Fibroblast of skin of back (primary cell): ENCODE measurements at places on chromosomes 11 and 22.

GRCh38 chr11:4072668-4073285 is 21.8 kb upstream of the RRM1 start:
- peak; percentile 74 for DNase-seq

GRCh38 chr11:118111019-118111743 is 24.4 kb upstream of the SMIM35 start:
- no peak for DNase-seq

DNA sequence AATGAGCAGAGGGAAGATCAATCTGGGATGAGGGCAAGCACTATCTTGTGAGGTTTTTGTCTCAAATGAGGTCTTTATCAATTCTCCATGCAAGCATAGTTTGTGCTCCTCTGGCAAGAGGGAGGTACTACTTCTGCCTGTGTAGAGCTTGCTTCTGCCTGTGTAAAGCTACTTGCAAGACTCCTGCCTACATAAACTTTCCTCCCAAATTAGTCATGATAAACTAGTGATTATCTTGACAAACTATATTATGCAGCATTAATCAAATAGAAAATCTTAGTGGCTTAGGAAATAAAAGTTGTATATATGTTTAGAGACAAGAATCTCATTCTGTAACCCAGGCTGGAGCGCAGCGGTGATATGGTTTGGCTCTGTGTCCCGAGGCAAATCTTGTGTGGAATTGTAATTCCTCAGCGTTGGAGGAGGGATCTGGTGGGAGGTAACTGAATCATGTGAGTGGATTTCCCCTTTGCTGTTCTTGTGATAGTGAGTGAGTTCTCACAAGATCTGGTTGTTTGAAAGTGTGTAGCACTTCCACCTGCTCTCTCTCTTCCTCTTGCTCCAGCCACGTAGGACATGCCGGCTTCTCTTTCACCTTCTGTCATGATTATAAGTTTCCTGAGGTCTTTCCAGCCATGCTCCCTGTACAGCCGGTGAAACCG is 8.0 kb upstream of the MMP10 start:
- DNase-seq: no peak

GRCh38 chr11:68677432-68677831 is 6.9 kb upstream of the GAL start:
- DNase-seq: peak; percentile 82

DNA sequence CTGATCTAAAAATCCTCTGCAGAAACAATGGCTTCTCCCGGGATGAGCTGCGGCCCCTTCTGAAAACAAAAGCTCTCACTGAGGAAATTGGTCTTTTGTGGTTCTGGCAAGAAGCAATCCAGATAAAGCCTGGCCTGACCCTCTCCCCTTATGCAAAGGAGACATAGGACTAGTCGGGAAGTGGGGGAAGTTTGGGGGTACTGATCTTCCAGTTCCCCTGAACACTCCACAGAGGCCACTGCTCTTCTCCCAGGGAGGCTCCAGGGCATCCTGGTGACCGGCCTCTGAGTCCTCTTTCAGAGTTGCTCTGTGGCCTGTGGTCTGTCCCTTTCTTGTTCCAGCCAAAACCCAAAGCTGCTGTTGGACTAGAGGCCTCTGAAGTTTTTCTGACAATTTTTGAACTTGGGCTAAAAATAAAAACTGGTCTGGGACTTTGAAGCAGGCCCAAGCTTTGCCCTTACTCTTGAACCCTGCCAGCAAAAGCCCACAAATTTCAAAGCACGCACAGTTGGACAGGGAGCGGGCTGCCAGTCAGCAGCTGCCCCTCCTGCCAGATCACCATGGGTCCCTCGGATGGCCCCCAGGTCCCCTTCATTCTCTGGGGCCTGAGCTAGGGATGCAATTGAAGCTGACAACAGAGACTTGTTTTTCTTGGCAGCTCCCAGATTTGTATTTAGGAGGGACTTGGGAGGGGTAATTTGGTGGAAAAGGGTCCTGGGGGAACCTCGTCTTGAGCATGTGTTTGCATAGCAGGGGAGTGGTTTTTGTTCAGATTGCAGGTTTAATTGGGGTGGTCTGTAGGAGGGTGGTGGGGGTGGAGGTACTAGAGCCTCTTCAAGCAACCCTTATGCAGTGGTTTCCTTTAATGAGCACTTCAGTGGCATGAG is 381.6 kb upstream of the CADM1 start:
- no peak for DNase-seq

- no peak for DNase-seq
Observed at GRCh38 chr11:72737336-72737735, 14.9 kb downstream of the ARAP1 start.

DNA sequence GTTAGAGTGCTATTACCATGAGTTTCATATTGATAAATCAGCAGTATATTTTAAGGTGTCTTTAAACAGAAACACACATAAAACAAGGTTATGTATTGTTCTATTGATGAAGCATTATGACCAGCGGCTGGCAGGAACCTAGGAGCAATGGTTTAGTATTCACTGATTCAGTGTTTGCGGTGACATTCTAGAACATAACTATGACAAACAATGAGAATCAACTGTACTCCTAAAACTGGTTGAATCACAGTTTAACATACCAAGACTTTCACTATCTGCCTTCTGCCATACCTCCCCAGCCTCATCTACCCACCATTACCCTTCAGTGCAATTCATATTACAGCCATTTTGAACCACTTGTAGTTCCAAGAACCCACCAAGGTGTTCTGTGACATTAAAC is 8.8 kb downstream of the HOATZ start:
- no peak for DNase-seq

GRCh38 chr11:24206030-24206429 is 290.8 kb upstream of the LUZP2 start:
- no peak for DNase-seq

DNA sequence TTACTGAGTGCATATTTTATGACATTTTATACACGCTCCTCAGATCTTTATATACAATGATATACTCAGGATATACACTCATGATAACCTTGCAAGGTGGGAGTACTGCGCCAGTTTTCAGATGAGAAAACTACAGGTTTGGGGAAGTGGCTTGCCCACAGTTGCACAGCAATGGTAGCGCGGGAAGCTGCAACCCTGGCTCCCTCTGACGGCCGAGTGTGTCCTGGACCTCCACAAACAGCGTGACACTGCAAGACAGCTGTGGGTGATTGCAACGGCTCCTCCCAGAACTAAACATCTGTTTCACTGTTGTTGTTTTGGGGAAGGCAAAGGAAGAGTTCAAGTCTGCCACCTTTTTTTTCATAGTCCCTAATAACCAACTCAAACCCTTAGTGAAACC is 47.0 kb downstream of the PACSIN2 start:
- DNase-seq: peak; percentile 33

GRCh38 chr11:119222308-119222707 is 16.2 kb downstream of the CBL start:
- DNase-seq: peak; percentile 43

- no peak for DNase-seq
Observed at GRCh38 chr11:68993546-68993945, 12.8 kb upstream of the MRGPRD start.

- DNase-seq: no peak
Observed at GRCh38 chr11:63804259-63804658, 9.0 kb upstream of the SPINDOC start.

- peak; percentile 64 for DNase-seq
Observed at GRCh38 chr22:42969348-42969975, 45.5 kb downstream of the PACSIN2 start.

- DNase-seq: no peak
Observed at GRCh38 chr11:106275151-106275550, 197.7 kb downstream of the AASDHPPT start.

DNA sequence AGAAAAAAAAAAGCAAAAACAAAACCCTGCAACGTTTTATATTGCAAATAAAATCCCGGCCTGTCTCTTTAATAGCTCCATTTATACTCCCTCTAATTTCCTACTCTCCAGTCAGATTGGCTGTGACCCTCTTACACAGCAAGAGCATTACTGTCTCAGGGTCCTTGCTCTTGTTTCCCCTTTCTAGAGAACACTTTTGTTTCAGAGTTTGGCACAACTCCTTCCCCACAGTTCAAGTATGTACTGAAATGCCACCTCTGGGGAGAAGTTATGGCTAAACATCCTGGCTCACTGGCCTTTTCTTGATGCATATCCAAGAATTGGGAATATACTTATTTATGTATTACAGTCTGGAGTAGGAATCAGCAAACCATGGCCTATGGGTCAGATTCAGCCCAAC is 2.6 kb downstream of the CASP12 start:
- no peak for DNase-seq

DNA sequence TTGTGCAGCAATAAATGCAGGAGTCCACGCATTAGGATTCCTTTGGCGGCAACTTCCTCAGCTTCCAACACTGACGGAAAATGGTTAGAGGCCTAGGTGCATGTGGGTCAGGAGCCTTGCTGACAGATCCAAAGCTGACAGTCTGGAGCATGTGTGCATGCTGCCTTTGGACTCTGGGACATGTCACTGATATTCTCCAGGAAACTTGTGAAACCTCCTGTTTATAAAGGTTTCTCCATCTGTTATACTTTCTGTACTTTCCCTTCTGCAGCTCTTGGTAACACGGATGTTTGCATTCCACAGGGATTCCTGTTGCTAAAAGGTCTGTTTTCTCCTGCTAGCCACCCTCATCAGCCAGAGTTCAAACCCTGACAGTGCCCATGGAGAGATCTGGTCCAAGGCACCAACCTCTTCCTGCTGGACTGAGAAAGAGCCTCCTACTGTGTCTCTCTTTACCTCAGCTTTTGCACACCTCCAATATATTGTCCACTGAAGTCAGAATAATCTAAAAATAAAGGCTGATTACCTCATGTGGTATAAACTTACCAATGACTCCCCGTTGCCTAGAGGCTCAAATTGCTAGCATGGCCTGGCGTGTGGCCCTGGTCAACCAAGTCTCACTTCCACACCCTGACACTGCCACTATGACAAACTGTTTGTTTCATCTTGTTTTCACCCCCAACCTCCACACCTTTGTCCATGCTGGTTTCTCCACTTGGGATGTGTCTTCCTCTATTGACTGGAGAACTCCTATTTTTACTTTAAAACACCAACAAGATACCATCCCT is 31.1 kb upstream of the LYVE1 start:
- DNase-seq: no peak

DNA sequence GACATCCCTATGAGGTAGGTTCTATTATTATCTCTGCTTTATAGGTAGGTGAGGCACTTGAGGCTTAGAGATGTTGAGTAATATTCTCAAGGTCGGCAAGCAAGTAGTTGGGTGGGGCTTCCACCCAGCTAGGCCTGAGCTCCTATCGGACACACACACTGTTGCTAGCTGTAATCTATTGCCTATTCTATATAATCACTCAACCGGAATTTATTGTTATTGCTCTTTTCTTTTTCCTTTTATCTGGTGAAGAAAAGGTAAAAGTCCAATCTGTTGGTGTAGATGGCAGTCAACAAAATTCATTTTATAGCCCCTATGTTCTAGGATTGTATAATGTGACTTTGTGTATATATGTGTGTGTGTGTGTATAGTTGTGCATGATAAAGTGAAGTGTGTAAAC is 3.4 kb downstream of the OR9Q2 start:
- DNase-seq: no peak

GRCh38 chr22:33958741-33959140 is 38.5 kb upstream of the LARGE1 start:
- no peak for DNase-seq

DNA sequence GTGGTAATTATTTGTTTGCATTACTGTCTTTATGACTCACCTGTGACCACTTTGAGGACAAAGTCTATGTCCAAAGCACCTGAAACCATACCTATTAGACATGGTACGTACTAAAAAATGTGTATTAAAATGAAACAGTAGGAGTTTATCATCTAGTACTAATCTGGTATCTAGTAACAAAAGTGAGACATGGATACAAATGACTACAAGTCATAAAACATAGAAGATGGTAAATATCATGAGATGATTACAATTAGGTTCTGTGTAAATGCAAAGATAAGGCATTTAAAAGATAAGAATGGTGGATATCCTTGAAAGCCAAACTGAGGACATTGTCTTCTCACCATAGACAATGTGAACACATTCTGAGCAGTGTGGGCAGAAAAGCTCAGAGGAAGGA is 113.5 kb upstream of the GUCY1A2 start:
- no peak for DNase-seq

DNA sequence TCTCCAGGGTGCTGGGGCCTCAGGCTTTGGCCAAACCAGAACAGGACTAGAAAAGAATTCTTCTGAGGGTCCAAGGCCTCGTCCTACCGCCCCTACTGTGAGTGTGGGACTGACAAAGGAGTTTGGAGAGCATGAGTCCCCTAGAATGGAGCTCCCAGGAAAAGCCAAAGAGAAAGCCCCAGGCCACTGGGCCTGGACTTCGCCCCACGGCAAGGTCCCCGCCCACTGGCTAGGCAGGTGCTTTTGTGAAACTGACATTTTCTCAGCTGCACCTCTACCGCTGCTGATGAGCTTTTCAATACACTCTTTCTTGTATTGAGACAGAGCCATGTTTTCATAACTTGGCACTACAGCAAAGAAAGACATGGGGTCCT is 9.7 kb upstream of the FGF3 start:
- no peak for DNase-seq

DNA sequence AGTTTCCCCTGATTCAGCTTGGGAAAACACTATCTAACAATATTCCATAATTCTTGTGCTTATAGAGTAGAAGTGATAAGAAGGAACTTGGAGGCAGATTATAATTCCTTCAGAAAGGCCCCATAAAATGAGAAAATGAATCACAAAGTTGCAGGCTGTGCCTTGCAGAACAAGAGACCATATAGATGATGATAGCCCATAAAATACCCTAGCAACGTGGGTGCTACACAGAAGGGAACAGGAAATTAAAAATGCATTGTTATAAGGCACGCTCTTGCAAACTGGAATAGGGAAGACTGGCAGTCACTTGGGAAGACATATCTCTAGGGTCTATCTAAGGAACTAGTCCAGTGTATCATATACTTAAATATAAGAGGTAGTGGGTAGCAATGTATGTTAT is 67.6 kb downstream of the KIF18A start:
- no peak for DNase-seq

DNA sequence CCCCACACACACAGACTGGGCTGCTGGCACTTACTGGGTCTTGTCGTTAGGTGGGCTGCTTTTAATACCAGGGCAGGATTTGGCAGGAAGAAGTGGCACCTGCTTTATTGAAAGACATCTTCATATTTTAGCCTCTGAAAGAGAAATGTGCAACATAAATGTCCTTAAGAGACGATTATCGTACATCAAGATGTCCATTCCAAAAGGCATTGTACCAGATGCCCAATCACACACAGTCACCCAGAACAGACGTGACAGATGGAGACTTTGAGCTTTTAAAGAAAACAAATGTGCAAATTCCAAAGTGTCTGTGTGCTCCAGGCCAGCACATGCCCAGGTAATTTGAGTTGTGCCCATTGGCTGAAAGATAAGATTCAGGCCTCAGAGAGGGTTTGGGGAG is 155.7 kb downstream of the RRAS2 start:
- no peak for DNase-seq

- no peak for DNase-seq
Observed at GRCh38 chr22:26432619-26433311, 3.7 kb downstream of the ASPHD2 start.

- DNase-seq: no peak
Observed at GRCh38 chr11:2752923-2753322, 53.1 kb upstream of the KCNQ1OT1 start.

GRCh38 chr11:6400431-6401345 is 10.4 kb downstream of the SMPD1 start:
- no peak for DNase-seq

GRCh38 chr22:24424901-24425775 is 2.3 kb upstream of the ADORA2A start:
- DNase-seq: no peak
